Stimulated activated CD8-positive, alpha-beta memory T cell treated with anti-CD3 and anti-CD28 coated beads, Interleukin-15, amount 100 ng/mL, for 4 hours (primary cell): ENCODE measurements at places on chromosomes 4 and X.
A peak's percentile ranks its signal among the peaks of the same experiment; 100 is the strongest.

- DNase-seq = no peak
Measured at GRCh38 chr4:139324620-139325019, 22.3 kb upstream of the NDUFC1 start.

- no peak for DNase-seq
Measured at GRCh38 chrX:43559644-43560043, 96.5 kb upstream of the MAOA start.

- DNase-seq = no peak
Measured at GRCh38 chrX:45134315-45134731, 66.4 kb downstream of the DIPK2B start.

DNA sequence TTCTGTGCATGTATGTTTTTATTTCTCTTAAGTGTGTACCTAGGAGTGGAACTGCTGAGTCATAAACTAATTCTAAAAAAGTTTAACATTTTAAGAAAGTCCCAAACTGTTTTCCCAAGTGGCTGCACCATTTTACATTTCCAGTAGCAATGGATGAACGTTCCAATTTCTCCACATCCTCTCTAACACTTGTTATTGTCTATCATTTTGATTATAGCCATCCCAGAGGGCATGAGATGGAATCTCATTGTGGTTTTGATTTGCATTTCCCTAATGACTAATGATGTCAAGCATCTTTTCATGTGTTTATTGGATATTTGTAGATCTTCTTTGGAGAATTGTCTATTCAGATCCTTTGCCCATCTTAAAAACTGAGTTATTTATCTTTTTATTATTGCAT is 82.5 kb downstream of the PPEF1 start:
- DNase-seq = no peak

DNA sequence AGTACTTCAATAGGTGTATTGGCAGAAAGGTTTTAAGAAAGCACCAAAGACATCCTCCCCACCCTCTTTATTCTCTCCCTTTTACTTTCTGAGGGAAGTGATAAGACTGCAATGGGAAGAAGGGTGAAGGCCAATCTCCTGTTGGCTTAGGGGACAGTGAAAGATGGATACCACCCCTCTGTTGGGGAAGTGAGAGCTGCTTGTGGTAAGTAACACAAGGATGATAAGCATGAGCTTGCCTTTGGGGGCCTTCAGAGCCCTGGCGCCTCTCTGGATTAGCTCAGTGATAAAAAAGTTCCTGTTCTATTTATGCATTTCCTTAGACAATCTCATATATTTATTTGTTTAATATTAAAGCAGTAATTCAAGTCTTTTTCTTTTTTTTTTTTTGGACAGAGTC is 5.2 kb upstream of the KLF8 start:
- no peak for DNase-seq

DNA sequence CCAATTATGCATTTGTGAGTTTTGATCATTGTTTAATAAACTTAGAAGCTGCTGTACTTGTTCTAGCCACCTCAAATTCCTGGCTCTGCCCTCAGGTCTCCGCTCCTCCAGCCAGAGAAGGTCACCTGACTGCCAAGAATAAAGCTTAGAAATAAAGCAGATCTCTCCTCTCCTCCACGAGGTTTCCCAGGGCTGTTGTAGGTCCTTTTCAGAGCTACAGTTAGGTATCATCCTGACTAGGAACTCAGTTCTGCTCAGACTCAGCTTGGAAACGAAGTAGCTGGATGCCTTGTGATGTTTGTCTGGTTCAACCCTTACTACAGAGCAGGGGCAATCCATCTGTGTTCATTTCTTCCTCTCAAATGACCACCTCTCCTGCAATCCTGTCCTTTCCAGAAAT is 79.1 kb upstream of the RAPGEF2 start:
- no peak for DNase-seq

DNA sequence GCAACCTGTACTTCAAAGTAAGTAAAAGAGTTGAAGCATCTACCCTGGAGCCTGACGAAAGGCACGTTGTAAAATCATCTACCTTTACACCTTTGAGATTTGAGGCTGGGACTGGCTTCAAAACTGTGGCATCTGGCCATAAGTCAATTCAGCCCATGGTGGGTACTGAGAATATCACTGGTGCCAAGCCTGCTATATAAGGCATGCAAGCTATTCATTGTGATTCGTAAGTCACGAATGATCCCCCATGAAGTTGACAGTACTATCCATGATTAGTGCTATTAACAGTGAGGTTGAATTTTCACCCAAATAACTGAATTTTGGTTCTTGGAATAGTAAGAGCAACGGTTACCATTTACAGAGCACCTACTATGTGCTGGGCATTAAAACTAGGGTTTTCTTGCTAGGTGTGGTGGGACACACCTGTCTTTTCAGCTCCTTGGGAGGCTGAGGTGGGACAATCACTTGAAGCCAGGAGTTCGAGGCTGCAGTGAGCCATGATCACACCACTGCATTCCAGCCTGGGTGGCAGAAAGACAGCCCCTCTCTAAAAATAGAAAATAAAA is 39.8 kb downstream of the IRF2 start:
- no peak for DNase-seq

DNA sequence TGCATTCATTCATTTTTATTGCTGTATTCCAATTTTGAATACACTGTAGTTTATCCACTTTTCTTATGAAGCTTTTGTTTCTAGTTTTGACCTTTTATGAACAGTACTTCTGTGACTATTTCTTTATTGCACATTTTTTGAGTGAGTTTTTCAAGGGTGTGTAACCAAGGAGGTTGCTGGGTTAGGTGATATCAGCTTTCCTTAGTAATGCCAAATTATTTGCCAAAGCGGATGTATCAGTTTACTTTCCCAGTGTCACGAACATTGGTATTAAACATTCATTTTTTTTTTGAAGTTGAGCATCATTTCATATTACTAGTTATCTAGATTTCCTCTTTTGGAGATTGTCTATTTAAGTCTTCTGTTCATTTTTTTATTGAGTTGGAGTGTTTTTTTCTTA is 32.9 kb downstream of the STIM2 start:
- no peak for DNase-seq

DNA sequence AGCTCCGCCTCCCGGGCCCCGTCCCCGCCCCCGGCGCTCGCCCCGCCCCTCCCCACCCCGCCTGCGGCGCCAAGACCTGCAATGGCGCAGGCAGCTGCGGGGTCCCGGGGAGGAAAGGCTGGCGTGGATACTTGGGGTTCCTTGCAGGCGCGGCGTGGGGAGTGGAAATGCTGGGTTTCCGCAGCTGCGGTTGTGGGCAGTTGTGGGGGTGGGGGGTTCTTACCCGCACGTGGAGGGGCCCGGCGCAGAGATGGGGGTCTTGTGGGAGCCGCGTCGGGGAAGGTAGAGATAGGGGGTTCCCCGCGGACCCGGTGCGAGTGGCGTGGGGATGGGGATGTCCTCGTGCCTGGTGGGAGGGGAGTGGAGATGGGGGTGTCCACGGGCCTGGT is 680 bp upstream of the ASMTL start:
- peak; percentile 69 for DNase-seq

GRCh38 chrX:152869972-152870371 is 27.9 kb upstream of the ZNF185 start:
- no peak for DNase-seq

- no peak for DNase-seq
Measured at GRCh38 chrX:132270699-132271098, 51.5 kb upstream of the RAP2C start.

- DNase-seq = no peak
Measured at GRCh38 chrX:55489314-55490009, at the start of gene USP51. TSS of gene USP51 (minus strand) at chrX:55489848. CDS start at chrX:55488939, 909 bp downstream.

DNA sequence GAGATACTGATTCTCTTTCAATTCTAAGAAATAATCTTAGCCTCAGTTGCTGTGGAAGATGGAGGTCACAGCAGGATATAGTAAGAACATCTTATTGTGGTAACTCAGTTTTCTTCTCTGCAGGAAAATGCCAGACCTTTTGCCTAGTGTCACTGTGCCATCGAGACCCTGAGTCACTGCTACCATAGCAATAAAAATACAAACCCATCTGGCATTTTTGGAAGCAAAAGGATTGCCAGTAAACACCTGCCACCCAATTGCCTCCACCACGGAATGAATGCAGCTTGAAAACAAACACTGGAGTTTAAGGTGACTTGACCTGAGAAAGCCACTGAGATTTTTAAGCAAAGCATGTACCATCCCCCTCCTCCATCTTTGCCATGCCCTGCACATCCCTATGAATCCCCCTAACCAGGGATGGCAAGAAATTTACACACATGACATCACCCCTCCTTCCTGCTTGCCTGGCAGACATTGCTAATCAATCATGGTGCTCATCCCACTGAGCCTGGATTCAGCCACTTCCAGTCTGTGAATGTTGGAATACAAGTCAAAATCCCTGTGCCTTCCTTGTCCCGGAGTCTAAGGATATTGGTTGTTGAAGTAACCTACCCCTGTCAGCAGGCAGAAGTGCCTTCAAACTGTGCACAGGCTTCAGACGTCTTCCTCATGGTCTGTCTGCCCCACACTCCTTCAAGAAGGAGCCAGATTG is 59.6 kb upstream of the MAMLD1 start:
- no peak for DNase-seq

GRCh38 chr4:108369035-108369655 is 200.4 kb upstream of the LEF1 start:
- DNase-seq = no peak

DNA sequence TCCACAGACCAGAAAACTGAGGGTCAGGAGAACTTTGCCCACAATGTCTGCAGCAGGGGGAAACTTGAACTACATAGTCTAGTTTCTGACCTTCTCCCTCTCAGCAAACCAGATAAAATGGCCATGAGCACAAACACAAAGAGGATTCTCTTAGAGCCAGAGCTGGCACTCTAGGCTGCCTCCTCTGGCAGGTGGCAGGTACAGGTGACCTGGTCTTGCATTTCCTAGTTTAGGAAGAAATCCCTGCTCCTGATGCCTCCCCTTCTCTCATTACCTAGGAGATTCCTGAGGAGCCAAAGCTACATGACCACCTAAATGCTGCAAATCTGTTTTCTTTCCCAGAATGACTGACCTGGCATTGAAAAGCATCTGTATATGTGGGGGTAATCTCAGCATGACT is 45.1 kb downstream of the ARHGEF9 start:
- DNase-seq = no peak

- DNase-seq = no peak
Measured at GRCh38 chrX:78331708-78332107, 4.3 kb upstream of the CYSLTR1 start.
